CD4-positive, CD25-positive, alpha-beta regulatory T cell (primary cell): ENCODE measurements at places on chromosomes 12 and 14.

DNA sequence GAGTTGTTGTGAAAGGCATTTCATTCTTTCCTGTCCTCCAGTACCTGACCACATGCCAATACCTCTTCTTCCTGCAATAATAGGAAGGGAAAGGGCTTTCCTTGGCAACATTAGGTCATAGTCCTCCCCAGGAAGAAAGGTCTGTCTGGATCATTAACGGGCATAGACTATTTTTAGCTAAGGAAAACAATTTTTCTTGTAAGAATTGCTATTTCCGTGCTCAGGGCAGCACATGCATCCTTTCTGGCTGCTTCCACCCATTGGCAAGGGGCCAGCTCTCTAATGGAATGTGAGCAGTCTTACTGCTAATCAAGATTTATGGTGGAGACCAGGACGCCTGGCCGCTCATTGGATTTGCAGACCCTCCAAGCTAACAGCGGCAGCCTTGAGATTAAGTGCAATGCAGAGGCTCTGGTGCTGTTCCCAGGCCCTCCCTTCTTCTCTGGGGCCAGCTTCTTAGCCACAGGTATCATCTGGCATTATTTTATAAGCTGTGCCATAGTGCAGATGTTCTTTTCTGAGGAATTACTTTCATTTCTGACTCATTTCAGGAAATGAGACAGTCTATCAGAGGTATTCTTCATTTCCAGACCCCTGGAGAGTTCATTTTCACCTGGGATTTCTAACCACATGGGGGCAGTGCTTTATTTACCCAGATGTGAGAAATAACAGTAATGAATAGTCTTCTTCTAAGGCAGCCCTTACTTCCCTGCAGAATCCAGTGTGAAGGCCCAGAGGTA lies 52.9 kb downstream of the ANO6 start:
- no peak for DNase-seq

GRCh38 chr12:106839333-106839732 lies 64.9 kb downstream of the RIC8B start:
- DNase-seq = no peak

DNA sequence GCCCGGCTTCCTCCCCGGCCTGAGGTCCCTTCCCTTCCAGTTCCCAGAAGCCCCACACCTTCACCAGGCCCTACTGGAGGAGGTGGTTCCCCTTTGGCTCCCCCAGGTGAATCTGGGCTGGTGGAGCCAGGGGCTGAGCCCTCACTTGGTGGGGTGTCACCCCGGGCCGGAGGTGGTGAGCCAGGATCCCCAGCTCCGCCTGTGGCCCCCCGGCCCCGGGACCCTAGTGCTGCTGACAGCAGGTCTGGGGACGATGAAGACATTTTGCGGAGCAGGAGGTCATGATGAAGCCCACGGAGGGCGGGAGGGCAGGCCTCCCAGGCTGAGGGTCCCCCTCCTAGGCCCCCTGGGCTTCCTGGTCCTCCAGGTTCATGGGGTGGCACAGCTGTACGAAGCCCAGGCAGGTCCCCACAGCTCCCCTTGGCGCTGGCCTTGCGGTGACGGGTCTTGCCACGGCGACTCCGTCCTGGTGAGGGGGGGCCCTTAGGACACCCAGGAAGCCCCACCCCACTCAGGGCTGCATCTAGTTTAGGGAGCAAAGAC lies 16.6 kb downstream of the MAP3K12 start:
- DNase-seq = no peak

DNA sequence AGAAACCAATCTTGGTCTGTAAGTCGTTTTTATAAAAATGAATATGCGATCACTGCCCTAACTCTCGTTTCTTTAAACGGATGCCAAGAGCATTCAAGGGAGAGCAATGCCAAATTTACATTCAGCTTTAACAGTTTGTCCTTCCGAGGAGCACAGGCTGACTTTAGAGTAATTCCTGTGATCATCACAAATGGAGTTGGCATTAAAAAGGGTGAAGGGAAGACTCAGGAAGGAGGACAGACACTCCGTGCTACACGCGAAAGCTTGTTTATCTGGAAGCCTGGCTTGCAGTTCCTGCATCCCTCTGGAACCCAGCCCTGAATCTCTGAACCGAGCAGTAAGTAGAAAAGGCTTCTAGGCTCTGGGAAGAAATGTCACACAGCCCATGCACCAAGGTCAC lies 78.4 kb downstream of the PAPOLA start:
- no peak for DNase-seq

DNA sequence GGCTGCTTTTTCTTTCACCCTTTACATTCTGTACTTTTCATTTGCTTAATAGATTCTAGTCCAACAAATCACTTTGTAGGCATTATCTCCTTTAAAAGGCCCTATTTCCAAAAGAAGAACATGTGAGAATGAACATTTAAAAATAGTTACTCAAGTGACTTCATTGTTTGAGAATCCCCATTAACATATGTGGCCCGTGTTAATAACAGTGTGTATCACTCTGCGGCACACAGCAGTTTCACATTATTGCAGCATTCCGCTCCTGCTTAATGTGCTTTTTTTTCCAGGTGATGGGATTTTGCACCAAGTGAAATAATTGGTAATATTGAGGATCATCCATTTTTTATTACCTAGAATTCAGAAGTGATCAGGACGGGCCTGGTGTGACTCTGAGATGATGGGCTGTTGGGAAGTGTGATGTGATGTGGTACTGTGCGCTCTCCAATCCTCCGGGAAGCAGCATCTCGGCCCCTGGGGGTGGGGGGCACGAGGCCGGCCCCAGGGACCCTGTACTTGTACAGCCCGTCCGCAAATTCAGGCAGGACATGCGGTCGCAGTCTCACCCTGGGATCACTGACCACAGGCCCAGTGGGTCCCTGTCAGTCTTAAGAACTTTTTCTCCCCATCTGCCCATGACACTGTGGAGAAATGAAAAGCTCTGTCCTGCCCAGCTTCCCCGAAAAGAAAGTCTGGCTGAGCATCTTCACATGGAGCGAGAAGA lies 32.9 kb downstream of the SLC15A4 start:
- no peak for DNase-seq

DNA sequence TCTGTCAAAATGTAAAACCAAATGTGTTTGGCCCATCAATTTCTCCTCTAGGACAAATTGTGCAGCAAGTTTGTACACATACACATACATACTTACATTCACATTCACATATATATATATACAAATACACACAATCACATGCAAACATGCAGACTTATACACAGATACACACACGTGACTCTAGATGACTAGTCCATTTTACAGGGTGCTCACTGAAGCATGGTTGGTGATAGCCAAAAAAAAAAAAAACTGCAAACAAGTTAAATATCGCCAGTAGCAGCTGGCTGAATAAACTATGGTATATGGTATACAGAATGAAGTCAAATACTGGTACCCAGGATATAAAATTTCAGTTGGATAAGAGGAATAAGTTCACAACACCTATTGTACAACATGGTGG lies 77.9 kb downstream of the SLC25A21 start:
- no peak for DNase-seq
